Neural crest cell (in vitro differentiated cells): ENCODE measurements at places on chromosomes 11 and 22.
A peak's percentile ranks its signal among the peaks of the same experiment; 100 is the strongest.

GRCh38 chr11:72745511-72745910 is 6.7 kb downstream of the ARAP1 start:
- DNase-seq: no peak

- DNase-seq: no peak
Measured at GRCh38 chr22:42922374-42923191, 65.5 kb upstream of the ARFGAP3 start.

DNA sequence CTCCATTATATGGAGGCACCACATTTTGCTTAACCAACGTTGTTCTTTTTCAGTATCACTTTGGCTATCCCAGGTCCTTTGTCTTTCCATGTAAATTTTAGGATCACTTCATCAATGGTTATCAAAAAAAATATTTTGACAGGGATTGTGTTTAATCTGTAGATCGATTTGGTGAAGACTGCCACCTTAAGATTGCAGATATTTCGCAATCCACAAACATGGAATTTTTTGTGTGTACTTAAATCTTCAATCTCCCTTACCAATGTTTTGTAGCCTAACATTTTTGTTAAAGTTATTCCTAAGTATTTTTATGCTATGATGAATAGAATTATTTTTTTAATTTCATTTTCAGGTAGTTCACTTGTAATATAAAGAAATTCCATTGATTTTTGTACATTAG is 18.6 kb downstream of the PLAAT5 start:
- no peak for DNase-seq

DNA sequence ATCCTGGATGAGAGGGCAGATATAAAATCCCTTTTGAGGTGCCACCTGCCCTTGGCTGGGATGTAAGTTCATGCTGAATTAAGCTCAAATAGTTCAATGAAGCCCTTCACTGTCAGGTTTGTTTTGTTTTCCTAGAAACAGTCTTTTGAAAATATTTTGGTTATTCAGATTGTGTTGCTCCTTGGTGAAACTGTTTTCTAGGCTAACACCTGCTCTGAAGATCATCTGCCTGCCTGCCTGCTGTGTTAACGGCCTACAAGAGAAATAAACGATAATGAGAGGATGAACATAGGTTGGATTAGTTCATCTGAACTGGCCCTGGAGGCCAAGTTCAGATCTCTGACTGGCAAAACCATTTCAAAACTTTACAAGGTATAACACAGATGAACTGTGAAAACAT is 67.4 kb downstream of the ZBTB44 start:
- DNase-seq: no peak

DNA sequence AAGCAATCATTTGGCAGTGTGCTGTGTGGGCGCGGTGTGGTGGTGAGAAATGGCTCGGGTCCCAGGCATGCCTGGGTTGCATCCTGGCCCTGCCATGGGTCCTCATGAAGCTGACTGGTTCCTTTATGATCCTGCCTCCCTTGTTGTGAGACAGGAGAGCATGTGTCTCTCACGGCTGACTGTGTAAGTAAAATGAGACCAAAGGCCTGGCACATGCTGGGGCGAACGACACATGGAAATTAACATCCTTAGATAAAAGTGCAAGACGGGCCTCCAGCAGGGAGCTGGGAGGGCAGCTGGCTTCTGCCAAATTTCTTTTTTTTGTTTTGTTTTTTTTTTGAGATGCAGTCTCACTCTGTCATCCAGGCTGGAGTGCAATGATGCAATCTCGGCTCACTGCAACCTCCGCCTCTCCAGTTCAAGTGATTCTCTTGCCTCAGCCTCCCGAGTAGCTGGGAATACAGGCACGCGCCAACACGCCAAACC is 9.4 kb upstream of the FBLN1 start:
- DNase-seq: no peak

GRCh38 chr22:36961626-36962025 is 48.2 kb downstream of the CSF2RB start:
- DNase-seq: no peak

- no peak for DNase-seq
Measured at GRCh38 chr11:90635151-90635550, 412.3 kb upstream of the CHORDC1 start.

GRCh38 chr22:23695571-23696325 is 4.9 kb downstream of the RGL4 start:
- DNase-seq: no peak

GRCh38 chr11:6095798-6096197 is 11.7 kb upstream of the OR56B4 start:
- no peak for DNase-seq

DNA sequence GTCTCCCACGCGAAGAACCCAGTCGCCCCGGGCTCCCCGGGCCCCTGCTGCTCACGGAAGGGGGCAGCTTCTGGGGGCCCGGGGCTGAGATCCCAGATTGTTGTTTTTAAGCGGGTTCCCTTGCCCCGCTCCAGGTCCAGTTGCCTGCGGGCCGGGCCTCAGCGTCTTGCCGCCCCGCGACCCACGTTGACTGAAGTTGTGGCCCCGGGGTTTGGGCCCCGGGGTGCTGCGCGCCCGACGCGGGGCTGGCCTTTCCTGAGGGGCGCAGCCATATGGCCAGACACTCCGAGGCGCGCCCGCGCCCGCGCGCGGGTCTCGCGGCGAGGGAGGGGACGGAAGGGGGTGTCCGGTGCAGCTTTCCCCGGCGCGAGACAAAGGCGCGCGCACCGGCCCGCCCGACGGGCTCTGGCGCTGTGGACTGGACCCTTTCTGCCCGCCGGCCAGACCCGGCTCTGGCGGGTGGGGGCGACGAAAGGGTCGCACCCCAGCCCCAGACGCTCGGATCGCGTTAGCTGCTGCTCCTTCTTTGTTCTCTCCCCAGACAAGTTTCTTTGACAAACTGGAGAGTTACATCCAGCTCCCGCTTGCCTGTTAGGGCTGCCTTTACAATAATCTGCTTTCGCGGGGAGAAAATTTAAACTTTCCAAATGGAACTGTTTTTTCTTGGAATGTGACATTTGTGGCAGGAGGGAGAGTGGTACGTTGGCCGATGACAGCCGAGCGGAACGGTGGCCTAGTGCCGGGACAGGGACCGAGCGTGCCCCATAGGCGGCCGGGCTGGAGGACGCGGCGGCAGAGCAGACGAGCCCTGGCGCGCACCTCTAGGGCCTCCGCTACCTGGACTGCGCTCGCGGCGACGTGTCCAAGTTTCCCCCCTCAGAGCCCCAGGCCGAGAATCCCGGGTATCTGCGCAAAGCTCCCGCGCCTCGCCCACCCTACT is 716 bp downstream of the AMOTL1 start:
- DNase-seq: peak; percentile 26

GRCh38 chr22:45316796-45317526 is 7.2 kb downstream of the FAM118A start:
- DNase-seq: no peak

DNA sequence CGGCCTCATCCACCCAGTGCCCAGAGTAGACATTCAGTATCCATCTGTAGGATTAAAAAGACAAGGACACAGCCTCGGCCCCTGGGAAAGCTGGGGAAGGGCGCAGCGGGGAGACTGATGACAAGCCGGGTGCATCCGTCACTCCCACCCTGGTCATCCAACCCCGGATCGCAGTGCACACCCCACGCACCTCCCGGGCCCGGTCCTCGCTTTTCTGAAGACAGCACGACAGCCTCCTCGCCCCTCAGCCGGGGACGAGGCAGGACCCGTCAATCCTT is 1.1 kb downstream of the FCHSD2 start:
- no peak for DNase-seq

- no peak for DNase-seq
Measured at GRCh38 chr11:3069425-3069824, 12.2 kb upstream of the CARS1 start.

GRCh38 chr11:355581-356458 is 13.5 kb upstream of the B4GALNT4 start:
- DNase-seq: peak; percentile 69

- no peak for DNase-seq
Measured at GRCh38 chr11:12762278-12762677, 88.1 kb downstream of the TEAD1 start.

DNA sequence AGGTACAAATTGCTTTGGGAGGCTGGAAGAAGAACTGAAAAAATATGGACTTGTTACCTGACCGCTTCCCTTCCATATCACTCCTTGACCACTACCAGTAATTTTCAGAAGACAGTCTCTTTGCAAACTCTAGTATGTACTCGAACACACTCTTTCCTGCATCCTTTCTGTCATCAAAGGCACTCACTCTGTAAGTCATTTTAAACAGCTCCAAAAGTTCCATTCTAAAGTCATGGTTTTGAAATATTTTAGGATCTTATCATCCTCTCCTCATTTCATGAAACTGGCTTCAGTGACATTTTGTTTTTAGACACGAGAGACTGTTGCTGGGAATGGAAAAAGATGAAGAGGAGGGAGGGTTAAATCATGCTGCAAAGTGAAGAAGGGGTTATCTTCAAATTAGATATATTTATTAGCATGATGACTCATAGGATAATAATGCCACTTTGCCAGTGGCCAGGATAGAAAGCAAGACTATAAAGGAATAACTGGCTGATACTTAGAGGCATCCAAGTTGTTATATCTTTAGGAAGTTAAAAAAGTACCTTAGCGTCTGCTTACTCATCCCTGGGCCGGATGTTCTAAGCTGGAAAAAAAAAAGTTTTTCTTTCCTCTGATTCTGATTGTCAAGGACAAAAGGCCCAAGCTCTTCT is 549.3 kb downstream of the METTL15 start:
- no peak for DNase-seq

DNA sequence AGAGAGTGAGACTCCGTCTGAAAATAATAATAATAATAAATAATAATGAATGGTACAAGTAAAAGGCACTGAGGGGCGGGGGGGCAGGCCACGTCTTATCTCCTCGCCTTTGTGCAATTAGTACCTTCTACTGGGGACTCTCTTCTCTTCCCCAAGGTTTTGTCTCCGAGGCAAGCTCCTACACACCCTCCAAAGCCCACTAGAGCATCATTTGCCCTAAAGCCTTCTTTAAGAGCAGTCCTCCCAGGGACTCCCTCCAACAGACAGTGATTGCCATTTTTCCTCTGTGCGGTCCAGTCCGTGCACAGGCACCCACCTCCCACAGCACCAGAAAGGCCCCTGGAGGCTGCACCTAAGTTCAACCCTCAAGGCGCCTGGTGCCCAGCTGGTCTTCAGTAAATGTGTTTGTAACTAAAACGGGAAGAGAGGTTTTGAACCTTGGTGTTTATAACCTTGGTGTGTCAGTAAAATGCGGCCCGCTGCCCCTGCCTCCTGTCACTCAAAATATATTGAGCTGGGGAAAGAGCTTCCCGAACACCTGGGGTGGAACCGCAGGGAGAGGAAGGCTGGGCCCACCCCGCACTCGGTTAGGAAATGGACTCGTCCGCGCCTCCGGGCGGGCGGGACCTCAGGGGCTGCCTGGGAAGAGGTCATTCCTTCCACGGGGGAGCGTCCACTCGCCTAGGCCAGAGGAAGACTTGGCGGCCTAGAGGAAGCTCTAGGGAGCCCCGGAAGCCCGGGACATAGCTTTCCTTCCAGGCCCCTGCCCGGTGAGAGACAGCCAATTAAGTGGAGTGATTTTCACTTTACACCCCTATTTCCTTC is 4.7 kb upstream of the KDELR3 start:
- DNase-seq: peak; percentile 60
